ENCODE measurements at places on chromosomes 3 and 15. TPM values are rescaled to one million over a fixed set of nuclear protein-coding genes. Genes with fewer than 3 reads are reported as not detected.

Gene ROPN1
- not detected for total RNA-seq

Gene CLDN16
- not detected for total RNA-seq

Gene PPARG
- total RNA-seq = 31.2 TPM

Gene TMEM108
- total RNA-seq = 0.43 TPM

Gene GHSR
- not detected for total RNA-seq

Gene CFAP100
- not detected for total RNA-seq

Gene CCDC39
- 11.7 TPM for total RNA-seq

Gene NXPE3
- total RNA-seq = 0.58 TPM

DNA sequence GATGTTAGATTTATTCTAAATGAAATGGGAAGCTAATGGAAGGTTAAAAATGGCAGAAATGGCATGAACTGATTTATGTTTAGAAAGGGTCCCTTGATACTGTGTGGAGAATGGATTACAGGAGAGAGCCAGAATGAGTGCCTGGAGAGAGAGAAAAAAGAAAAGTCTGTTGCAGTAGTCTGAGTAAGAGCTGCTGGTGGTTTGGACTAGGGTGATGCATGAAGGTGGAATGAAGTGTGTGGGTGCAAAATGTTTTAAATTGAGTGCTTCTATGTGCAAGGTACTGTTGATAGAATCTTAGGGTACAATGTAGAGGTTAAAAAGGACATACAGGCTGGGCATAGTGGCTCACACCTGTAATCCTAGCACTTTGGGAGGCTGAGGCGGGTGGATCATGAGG, 11.4 kb upstream of the MGA start:
- DNase-seq = no peak

GRCh38 chr3:150760431-150761200, 2.4 kb downstream of the SIAH2 start:
- no peak for DNase-seq

- no peak for DNase-seq
Observed at GRCh38 chr3:117509858-117510257, 800.3 kb downstream of the TUSC7 start.

DNA sequence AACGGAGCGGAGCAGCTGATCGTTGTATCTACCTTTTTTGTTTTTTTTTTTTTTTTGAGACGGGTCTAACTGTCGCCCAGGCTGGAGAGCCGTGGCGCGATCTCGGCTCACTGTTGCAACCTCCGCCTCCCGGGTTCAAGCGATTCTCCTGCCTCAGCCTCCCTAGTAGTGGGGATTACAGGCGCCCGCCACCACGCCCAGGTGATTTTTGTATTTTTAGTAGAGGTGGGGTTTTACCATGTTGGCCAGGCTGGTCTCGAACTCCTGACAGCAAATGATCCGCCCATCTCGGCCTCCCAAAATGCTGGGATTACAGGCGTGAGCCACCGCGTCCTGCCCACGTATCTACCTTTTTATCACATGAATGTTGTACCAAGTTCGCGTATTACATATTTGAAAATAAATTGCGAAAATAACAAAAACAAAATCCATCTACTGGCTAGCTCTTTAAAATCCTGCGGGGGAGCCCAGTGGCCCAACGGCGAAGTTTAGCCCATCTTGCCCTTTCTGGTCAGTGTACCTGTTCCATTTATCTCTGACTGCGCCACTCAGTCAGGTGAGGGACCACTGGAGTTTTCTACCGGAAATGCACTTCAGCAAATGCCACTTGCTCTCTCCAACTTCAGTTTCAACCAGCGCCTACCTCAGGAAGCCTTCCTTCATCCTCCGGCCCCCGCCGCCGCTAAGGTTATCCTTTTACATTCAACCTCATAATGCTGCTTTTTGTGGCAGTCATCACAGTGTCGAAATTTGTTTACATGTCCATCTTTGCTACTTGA, 1.2 kb upstream of the EIF3J start:
- no peak for DNase-seq

DNA sequence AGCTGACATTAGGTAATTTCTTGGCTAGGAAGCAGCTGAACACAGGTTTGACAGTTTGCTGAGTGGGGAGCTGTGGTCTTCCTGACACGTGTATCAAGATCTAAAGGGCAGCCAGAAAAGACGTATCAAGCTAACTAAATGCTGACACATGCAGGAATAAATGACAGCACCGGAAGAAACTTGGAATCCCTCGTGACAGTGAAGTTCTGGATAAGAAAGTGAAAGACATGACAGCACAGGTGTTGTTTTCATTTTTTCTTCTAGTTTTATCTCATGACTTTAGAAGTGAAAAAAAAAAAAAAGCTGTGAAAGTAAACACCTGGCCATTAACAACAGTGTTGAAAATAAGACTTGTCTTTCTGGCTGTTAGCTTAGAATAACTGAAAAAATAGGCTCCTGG, 48.7 kb downstream of the FGF7 start:
- no peak for DNase-seq

DNA sequence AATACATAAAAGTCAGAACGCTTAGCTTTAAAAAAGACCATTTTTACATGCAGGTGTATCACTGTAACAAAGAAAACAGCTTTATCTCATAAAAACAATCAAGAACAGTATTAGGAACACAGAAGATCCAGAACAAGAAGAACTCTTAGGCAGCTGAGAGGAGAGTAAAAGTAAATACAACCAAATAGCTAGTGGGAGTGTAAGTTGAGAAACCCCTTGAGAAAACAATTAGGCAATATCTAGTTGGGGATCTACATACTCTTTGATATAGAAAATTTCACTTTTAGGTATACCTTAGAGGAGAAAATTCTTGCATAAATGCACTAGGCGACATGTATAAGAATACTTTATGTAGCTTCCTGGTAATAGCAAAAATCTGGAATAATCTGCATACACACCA, 7.5 kb downstream of the TMF1 start:
- no peak for DNase-seq

DNA sequence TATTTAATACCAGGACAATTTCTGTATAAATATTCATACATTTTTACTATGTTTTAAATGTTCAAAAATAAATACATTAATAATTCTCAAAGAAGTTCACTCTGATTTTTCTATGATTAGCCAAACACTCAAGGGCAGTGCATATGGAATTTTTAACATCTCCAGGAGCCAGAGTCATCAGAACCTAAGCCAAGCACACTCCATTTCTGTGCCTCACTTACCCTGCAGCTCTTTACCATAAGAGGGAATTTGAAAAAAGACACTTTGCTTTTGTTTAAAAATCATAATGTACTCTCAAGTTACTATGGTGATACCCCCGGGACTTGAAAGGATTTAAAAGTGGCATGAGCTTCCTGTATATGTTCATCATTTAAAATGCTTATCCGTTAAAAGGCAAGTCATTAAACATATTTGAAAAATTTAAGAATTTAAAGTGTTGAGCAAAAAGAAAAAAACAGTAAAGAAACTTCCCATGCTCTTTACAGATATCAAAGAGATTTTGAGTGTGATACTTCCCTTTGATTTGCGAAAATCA, 747.4 kb upstream of the NECTIN3 start:
- no peak for DNase-seq

DNA sequence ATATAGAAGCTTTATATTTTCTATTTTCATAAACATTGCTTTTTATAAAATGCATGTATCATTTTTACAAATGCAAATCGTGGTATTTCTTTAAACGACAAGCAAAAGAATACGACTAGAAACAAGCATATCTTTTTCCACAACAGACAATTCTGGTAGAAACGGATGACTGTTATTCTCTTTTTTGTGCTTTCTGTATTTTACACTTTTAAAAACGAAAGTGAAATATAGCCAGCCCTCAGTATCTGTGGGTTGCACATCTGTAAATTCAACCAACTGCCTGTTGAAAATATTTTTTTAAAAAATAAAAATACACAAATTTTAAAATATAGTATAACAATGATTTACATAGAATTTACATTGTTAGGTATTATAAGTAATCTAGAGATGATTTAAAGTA, 61.3 kb downstream of the PRTG start:
- no peak for DNase-seq

DNA sequence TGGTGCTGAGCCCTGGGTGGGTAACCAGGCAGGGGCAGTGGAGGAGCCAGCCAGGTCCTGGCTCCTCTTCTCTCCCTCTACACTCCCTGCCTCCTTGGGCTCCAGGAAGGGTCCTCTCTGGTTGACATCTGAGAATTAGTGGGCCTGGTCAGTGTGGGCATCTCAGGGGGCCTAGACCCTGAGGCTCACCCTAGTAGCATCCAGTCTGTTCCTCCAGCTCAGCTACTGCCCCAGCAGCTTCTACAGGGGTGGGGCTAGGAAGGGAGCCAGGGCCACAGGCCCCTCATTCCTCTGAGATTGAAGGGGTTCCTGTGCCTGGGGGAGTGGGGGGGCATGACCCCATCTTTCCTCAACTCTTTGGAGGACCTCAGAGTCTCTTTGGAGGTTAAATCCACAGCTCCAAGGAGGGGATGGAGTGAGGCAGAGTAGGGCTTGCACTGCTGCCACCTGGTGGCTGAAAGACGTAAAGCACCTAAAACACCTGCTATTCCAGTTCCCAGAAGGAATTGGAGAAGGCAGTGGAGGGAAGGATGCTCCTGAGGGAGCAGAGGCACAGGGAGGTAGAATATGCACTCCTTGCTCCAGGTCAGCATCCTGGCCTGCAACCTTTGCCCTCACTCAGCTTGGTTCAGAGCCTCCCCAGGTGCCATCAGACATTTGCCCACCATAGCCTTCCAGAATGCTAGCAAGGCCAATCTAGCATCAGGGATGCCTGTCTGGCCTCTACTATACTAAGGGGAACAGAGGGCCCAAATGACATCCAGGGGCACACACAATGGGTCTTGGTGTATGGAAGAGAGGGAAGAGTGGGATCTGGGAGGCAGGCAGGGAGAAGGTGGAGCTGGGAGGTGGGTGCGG, 25.1 kb downstream of the C3orf18 start:
- DNase-seq = peak; percentile 91

DNA sequence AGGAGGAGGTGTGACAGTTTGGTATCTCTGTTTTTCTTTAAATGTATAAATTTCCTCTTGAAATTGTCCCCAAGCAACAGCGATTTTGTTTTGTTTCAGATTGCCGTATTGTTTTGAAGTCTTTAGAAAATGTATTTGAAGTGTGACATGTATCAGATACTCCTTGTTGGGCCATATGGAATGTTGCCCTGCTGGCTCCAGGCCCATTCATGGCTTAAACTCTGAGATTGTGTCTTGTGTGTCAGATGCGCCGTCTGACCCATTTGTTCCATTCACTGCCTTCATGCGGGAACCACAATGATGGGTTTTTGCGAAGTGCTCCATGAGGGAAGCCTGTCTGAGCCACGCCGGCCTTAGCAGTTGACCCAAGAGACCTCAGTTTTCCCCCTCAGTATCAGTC, 75.2 kb upstream of the ADAMTSL3 start:
- DNase-seq = no peak

DNA sequence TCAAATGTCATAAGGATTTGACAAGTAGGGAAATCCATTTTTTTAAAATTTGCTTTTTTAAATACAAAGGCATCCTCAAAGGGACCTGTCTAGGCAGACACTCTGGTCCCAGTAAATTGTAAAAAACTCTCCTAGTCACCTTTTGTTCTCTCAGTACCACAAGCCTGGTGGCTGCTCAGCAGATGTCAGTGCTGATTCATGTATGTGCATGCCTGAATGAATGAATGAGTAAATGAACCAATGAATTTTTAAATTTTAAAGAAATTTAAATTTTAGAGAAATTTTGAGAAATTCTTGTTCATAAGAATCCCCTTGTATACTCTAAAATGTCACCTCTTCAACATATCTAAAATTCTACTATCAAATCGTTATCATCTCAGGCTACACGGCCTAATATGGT, 199.5 kb downstream of the TLE3 start:
- DNase-seq = no peak

GRCh38 chr3:160671231-160671630, 5.7 kb upstream of the ARL14 start:
- no peak for DNase-seq

DNA sequence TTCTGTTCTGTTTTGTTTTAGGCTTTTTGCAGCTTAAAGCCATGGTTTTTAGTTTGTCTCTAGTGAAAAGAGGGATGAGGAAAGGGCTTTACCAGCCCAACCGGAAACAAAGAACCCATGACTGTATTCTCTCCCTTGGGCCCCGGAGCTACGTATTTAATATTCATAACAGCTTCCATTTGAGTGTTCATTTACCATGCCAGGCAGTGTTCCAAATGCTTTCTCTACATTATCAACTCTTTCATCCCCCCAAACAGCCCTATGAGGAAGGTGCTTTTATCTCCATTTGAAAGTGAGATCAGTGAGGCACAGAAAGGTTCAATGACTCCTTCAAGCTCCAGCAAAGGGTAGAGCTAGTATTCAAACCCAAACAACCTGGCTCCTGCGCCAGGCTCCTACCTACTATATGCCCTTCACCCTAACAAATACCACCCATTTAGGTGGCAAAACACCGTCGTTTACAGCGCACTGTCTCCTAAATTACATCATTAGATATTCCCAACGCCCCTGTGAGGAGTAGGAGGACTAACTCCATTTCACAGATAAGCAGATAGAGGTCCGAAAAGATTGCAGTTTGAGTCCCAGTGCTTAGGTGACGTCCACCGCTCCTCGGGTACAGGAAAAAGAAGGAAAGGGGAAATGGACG, 27.9 kb downstream of the GTPBP8 start:
- DNase-seq = peak; percentile 58

DNA sequence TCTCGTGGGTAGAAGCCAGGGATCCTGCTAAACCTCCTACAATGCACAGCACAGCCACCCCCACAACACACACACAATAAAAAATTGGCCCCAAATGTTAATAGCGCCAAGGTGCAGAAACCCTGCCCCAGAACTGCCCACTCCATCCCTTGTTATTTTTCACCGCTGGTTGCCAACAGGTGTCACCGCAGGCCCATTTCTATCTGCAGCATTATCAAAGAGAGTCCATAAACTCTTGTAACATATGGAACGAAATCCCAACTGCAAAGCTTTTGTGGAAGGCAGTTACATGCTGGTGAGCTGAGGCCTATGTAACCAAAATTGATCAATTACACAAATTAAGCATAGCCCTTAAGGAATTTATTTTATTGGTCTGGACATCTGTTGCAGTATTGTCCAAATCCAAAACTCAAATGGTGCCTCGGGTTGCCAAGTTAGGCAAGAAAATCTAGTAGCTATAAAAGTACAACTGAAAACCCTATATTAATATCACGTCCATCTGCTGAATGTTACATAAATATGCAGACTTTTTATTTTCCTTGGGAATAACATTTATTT, 66.2 kb downstream of the SAMMSON start:
- peak; percentile 45 for DNase-seq

DNA sequence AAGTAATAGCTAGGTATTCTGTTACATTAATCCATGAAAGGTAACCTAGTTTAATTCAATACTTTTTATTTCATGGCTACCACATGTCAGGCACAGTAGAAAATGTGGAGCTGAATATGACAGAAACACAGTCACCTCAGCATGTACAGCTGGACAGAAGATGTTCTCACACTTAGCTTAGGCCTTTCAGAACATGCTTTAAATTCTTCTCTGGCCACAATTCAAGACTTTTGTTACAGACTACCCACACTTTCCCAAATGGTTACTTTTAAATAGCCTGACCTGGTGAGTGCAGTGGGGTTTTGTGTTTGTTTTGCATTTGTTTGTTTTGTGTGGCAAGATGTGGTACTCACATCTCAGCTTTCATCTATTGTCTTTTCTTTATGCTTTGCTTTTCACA, 1079.5 kb downstream of the IGSF11 start:
- no peak for DNase-seq

GRCh38 chr3:159829056-159829455, 159.6 kb upstream of the IL12A start:
- DNase-seq = no peak

GRCh38 chr3:8945890-8946600, 17.2 kb downstream of the RAD18 start:
- no peak for DNase-seq

Measured in stomach (tissue), 19 donors.